ENCODE measurements at places on chromosomes 7 and 10. TPM values are rescaled to one million over a fixed set of nuclear protein-coding genes. Genes with fewer than 3 reads are reported as not detected.

Gene RBP4
- 26.1 TPM for total RNA-seq

Gene CAV2
- 196 TPM for total RNA-seq

Gene C10orf67
- total RNA-seq, result 0.34 TPM

Gene MSRB2
- 185 TPM for total RNA-seq

Gene PLXDC2
- total RNA-seq, result 18.1 TPM
